ENCODE measurements at places on chromosomes 2 and 18.

- DNase-seq: no peak
Measured at GRCh38 chr2:212914392-212914791, 237.0 kb downstream of the IKZF2 start.

- no peak for DNase-seq
Measured at GRCh38 chr2:99088017-99088416, 53.5 kb upstream of the C2orf15 start.

DNA sequence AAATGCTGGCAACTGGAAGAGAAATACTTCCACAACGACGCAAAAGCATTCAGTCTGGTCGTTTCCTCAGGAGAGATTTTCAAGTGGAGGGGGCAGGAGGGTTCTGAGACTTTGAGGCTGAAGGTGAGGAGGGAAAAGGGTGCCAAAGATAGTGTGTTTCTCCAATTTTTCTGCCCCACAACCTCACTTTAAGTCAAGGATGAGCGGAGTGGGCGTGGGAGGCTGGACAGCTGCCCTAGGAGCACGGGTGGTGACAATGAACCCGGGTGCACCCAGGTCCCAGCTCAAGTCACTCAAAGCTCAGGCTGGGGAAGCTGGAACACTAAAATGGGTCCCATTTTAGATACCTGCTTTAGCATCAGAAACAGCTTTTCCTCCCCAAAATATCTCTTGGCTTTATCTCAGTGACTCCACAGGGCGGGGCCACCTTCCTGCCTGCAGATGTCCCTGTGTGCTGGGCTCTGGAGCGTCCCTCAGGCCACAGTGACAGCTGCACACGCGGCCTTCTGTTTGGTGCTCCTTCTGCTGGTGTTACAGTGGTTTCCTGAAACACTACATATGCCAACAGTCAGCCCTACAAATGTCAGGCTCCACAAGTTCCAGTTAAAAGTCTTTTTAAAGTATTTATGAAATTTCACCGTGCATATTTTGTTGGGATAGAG lies 1.4 kb upstream of the MBP start:
- DNase-seq: peak; percentile 22

DNA sequence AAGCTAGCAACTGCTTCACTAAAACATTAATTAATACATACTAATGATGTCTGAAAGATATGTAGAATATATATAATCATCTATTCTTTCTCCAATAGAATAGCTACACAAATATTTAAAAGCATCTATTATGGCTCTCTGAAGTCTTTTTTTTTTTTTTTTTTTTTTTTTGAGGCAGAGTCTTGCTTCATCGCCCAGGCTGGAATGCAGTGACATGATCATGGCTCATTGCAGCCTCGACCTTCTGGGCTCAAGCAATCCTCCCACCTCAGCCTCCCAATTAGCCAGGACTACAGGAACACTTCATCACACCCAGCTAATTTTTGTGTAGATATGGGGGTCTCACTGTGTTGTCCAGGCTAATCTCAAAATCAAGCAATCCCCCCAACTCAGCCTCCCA lies 120.4 kb upstream of the KYNU start:
- DNase-seq: no peak

- DNase-seq: no peak
Measured at GRCh38 chr2:189858291-189858690, 74.0 kb downstream of the PMS1 start.

- DNase-seq: no peak
Measured at GRCh38 chr2:84613082-84613481, 96.8 kb downstream of the DNAH6 start.

DNA sequence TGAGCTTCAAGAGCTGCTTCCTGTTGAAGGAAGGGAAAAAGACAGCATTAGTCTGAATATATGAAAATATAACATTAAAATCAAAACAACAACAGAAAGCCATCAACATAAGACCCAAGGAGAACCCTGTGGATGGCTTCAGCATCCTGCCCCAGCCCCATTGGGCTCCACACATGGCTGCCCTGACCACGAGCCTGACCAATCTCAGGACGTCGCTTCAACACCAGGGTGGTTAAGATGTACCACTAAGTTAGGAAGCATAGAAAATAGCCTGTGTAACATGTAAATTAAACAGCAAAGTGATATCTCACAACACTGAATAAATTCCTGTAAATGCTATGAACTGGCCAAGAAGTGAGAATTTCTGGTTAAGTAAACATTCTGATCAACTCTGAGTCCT lies 77.2 kb upstream of the CD226 start:
- DNase-seq: no peak

GRCh38 chr2:215921895-215922294 lies 91.5 kb downstream of the MREG start:
- DNase-seq: no peak

- peak; percentile 68 for DNase-seq
Measured at GRCh38 chr2:105398336-105399206, at the start of gene FHL2. Gene FHL2 (minus strand): TSS chr2:105399051. CDS start chr2:105386516, 12,535 bp downstream.

DNA sequence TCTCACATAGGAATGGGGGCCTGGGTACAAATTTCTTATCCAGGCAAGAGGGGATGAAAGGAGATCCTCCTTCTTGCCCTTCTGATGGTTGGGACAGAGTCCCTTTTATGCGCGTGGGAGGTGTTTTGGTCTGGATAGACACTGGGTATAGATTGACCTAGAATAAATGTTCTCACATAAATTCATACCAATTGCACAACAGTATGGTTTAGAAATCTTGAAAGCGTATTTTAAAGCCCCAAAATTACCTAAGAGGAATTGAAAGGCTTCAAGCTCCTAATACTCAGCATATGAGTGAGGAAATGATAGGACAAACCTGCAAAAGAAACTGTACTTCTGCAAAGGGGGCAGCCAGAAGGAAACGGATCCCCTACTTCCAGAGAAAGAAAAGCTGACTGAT lies 2.6 kb upstream of the BCL2 start:
- no peak for DNase-seq

DNA sequence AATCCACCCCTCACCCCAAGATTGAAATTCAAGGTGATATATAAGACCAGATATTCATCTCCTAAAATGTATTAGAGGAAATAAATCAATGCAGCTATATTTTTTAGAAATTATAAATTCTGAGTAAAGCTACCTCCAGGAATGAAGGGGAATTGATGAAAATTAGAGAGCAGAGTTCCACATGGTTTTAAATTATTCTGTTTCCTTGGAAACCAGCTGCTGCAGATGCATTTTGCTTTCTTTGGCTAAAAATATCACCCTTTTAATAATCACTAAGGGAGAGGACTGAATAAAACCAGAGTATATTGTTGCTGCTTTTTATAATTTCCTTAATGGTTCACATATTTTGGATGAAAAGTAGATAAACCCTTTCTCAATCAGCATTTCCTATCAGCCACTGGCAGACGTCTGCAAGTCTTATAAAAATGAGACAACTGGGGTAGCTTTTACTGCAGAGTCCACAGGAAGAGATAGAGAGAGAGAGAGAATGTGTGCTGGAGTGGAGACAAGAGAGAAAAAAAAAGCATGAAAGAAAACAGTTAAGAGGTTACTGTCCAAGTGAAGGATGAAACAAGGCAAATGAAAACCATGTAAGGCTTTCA lies 2.0 kb downstream of the CSRNP3 start:
- no peak for DNase-seq

GRCh38 chr2:62254424-62255266 lies 58.7 kb downstream of the B3GNT2 start:
- no peak for DNase-seq

- DNase-seq: peak; percentile 89
Measured at GRCh38 chr2:174336501-174337336, 2.0 kb downstream of the SP9 start.

DNA sequence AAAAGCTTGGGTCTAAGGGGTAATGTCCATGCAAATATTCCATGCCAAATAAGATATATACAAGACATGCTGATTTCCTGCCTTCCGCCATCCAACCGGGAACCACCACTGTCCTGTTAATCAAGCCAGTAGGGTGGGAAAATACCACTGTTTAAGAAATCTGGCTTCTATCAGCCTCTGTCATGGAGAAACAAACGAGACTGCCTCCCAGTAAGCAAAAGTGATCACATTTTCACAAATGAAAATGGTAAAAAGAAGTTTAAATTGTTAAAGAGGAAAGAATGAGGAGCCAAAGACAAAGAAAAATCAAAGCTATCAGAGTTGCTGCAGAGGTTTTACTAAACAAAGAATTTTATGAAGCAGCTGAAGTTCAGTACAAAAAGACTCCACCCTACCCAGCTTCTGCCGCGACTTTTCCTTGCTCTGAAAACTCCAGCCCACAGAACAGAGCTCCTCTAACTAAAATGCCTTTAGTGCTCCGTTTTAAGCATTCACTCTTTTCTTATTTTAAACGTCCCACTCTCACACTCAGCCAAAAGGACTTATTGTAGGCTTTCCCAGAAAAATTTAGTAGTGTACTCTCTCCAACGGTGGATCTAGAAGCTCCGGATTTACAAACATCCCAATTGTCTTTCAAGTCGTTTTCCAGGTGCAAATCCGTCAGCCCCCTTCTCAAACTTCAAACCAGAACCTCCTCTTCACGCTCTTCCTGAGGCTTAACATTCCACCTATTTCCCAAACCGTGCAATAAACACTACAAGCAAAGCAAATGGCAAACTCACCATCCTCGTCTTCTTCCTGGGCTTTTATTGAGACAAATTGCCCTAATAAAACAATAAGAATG lies 613 bp downstream of the COL5A2 start:
- no peak for DNase-seq

GRCh38 chr2:164504253-164504652 lies 117.0 kb downstream of the GRB14 start:
- DNase-seq: no peak

- no peak for DNase-seq
Measured at GRCh38 chr2:100887713-100888495, 68.0 kb downstream of the NPAS2 start.

- no peak for DNase-seq
Measured at GRCh38 chr18:23131693-23132319, 3.5 kb upstream of the CABLES1 start.

DNA sequence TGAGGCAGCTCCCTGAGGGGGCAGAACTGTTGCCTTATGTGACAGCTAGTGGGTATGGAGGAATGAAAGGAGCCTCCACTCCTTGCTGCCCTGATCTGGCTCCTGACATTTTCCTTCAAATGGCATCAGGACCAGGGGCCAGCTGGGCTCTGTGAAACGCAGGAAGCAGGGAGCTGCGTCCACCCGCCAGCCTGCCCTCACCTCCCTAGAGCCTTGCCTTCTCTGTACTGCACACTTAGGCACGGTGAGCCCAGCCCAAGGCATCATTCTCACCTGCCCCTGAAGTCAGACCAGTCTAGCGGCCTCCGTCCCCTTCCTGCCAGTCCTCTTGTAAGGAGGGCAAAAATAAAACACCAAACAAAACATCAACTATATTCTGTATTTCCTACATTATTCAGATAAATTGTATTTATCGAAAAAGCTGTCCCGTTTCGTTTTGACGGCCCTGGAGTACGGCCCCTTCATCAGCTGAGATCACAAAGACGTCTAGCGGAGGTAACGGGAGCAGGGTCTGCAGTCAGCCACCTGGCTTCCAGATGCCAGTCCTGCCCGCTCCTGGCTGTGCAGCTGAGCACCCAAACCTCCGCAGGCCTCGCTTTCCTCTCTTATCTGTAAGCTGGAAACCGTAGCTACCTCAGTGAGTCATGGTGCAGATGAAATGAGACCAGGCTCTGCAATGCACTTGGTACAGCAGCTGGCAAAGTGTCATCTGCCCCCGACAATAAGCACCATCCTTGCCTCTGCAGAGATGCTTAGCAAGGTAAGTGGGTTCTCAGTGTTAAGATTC lies 6.9 kb upstream of the CTDP1 start:
- DNase-seq: no peak

- no peak for DNase-seq
Measured at GRCh38 chr18:79607361-79607952, 72.1 kb upstream of the CTDP1 start.

GRCh38 chr18:79343567-79344207 lies 52.0 kb upstream of the NFATC1 start:
- no peak for DNase-seq

DNA sequence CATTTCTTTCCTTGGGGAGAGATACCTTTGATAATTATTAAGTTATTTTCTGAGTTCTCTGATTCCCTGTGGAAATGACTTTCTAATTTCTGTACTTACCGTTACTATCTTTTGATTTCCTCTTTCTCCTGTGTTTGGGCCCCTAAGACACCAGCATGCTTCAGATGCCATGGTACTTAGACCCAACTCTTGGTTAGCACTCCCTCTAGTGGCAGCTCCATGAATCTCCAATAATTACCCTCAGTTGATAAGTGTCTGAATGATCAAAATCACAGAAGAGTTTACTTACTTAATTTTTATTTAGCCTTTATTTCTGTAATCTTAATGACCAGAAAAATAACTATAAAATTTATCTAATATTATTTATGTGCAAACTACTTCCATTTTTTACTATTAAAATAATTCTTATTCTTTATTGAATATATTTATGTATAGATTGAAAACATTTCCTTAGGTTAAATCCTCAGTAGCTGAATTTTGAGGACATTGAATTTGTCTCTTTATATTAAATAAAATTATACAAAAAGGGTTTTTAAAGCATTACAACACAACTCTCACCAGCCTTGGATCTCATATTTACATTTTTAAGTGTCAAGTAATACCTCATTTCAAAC lies 300.4 kb downstream of the KCNS3 start:
- DNase-seq: no peak

DNA sequence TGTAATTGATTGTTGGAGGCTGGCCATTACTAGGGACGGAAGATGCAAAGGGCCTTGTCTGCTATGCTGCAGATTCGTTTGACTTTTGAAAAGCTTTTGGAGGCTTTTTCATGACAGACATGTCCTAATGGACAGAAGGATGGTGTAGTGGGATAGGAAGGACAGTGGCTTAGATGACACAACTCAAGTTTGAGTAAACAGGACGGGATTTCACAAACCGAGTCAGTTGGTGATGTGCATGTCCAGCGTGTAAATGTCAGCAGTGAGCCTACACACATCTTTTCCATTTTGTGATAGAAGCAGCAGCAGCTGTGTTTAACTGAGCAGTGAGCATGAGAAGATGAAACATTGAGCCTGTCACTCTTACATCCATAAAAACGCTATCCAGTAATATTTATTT lies 76.0 kb downstream of the NCK2 start:
- DNase-seq: no peak

- DNase-seq: peak; percentile 29
Measured at GRCh38 chr2:37631292-37631691, 40.1 kb downstream of the CDC42EP3 start.

GRCh38 chr2:172128484-172128883 lies 25.8 kb upstream of the DLX2 start:
- no peak for DNase-seq

DNA sequence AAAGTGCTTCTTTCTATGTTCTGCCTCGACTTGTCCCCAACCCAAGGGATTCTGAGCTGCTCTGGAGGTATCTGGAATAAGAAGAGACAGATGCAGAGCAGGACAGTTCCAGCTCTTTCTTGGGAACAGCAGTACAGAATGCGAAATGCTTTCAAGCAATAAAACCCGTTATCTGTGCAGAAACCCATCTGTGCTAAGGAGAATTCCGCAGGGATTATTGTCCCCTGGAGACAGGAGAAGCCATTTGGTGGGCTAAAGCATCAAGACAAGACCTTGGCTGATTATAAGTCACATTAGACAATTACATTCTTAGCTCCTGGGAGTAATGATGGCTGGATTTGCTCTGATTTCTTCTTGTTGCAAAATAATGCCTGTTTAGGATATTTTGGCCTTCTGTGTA lies 185.4 kb upstream of the GLI2 start:
- DNase-seq: no peak

GRCh38 chr2:33581872-33582271 lies 17.2 kb downstream of the FAM98A start:
- DNase-seq: no peak
